H7 (cell line): ENCODE measurements at places on chromosomes 11 and 22.

- DNase-seq: no peak
Observed at GRCh38 chr22:50245214-50246072, 620 bp upstream of the TUBGCP6 start.

DNA sequence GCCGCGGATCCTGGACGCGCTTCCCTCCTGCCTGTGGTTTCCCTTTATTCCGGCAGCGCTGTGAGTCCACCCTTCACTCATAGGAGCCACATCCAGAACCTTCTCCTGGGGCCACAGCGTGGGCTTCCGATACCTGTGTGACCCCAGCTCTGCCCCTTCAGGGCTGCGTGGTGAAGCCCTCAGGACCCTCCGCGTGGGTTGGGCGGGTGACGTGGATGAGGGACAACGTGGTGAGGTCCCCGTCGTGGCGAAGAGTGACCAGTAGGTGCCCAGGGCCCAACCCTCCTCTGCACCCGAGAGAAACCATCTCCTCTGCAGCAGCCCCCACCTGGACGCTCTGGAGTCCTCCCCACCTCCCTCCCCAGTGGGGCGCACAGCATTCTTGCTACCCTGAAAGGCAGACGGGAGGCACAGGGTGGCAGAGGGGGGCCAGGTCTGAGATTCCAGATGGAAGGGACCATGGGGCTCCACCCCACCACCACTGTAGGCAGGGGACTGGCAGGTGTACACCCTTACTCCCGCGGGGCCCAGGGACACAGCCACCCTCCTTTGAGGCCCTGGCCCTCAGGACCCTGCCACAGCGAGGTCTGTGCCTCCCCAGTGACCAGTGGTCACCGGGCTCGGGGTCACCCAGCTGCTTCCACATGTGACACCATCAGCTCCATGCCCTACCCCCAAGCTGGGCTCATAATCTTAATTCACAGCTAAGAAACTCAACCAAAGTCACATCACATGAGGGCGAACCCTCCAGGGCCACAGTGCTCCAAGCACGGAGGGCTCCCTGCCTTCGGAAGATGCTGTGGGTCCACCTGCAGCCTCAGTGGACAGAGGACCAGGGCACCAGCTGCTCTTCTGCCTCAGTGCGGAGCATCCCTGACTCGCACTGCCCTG, 3.4 kb upstream of the ZBED4 start:
- DNase-seq: peak; percentile 52

DNA sequence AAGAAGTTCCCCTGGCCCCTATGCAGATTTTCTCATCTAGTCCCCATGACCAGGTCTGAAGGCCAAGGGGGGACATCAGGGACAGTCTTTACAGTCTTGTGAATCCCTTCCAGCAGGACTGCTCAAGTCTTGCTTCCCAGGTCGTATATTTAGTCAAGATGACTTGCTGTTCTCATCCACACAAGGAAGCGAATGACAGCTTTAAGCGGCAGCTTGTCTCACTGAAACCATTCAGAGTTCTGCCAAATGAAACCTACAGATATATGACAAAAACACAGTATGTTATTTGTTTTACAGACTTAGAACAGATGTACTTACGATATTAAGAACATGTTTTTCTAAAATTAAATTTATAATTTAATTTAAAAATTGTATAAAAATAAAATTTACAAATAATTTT, 5.6 kb downstream of the VWA5A start:
- DNase-seq: no peak

- DNase-seq: no peak
Observed at GRCh38 chr11:47508240-47508957, 44.5 kb downstream of the CELF1 start.

GRCh38 chr11:47854667-47855066, 6.5 kb upstream of the NUP160 start:
- DNase-seq: no peak

DNA sequence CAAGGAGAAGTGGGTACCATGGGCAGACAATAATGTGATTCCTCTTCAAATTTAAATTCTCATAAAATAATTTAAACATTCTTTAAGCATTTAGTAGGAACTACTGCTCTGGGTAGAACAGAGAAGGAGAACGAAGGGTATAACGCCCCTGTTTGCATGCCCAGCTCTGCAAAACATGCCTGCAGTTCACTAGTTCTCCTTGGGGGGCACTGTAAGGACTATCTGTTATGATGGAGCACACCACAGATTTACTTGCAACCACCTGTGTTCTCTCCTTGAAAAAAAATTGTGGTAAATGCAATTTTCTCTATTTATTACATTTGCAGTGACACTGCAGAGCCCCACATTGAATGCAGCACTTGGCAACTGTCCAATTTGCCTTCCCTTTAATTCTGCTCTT, 100.3 kb downstream of the GUCY1A2 start:
- DNase-seq: no peak

GRCh38 chr11:118042141-118042540, 34.7 kb upstream of the TMPRSS4 start:
- no peak for DNase-seq
